ENCODE measurements at places on chromosomes 16 and 17.

DNA sequence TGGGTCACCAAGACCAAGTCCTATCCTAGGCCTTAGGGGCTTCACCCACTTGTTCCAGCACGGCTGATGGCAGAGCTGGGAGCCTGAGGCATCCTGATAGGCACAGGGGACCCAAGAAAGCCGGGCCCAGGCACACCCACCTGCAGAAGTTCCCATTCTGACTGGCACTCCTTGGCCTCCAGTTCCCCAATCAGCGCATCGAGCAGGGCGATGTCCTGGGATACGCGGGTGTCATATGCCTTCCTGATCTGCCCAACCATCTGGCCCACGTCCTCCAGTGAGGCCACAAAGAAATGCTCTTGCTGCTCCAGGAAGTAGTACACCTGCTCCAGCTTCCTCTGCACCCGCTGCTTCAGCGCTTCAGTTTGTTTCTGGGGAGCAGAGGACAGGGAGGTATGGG lies 9.6 kb downstream of the MEFV start:
- no peak for DNase-seq
- H3K27me3 ChIP-seq: peaks cover 22% of the 10 kb centered on the region
- no peak overlapping the region for H3K27ac ChIP-seq

DNA sequence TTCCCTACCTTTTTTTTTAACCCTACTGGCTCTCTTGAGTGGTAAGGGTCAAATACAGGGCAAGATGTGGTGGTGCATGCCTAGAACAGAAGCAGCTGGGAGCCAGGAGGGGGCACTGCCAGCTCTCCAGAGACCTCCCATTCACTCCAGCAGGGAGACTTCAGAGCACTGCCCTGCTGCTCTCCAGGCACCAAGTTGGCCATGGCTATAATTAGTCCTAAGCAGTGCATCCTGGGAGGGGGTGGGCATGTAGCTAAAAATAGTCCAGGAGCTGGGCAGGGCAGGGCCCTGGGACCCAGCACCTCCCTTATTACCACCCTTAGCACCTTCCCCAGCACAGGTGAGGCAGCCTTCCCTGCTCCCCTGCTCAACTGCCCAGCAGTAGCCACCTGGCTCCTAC lies 3.5 kb downstream of the CORO6 start:
- no peak overlapping the region for H3K4me3 ChIP-seq
- H3K4me1 ChIP-seq: peaks cover 33% of the 10 kb centered on the region
- H3K27ac ChIP-seq: no peak overlapping the region
- no peaks in the 10 kb centered on the region for H3K27me3 ChIP-seq
- no peak for DNase-seq

GRCh38 chr16:55832773-55833691 lies at the start of gene CES1:
Gene CES1, minus strand, starts transcription at chr16:55833096. Its CDS starts 41 bp downstream, at chr16:55833055.
- H3K4me3 ChIP-seq: no peak within 1 kb of the TSS
- DNase-seq: no peak
- H3K27me3 ChIP-seq: peaks cover 20% of the 10 kb centered on the region
- H3K4me1 ChIP-seq: no peaks in the 10 kb centered on the region
- no peak within 1 kb of the TSS for H3K27ac ChIP-seq

DNA sequence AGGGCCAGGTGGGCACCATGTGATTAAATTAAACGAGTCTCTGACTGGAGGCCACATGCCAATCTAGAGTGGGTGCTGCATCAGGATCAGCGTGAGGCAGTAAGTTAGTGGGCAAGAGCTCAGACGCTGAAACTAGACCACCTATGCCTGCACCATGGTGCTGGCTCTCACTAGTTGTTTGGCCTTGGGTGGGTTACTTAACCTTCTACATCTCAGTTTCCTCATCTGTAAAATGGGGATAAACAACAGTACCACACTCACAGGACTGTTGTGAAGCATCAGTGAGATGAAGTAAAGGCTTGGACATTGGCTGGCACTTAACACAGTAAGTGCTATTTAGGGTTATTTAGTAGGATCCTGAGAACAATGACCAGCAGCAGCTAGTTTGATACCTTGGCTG lies 5.9 kb downstream of the NDUFAB1 start:
- no peak overlapping the region for H3K4me3 ChIP-seq
- H3K36me3 ChIP-seq: peaks cover 6% of the 10 kb centered on the region
- H3K27ac ChIP-seq: no peak overlapping the region
- H3K4me1 ChIP-seq: peaks cover 20% of the 10 kb centered on the region
- H3K27me3 ChIP-seq: no peaks in the 10 kb centered on the region

- DNase-seq: peak; percentile 84
- H3K27me3 ChIP-seq: no peaks in the 10 kb centered on the region
- peaks cover 63% of the 10 kb centered on the region for H3K4me1 ChIP-seq
Observed at GRCh38 chr16:31876951-31877828, 3.6 kb downstream of the ZNF267 start.

DNA sequence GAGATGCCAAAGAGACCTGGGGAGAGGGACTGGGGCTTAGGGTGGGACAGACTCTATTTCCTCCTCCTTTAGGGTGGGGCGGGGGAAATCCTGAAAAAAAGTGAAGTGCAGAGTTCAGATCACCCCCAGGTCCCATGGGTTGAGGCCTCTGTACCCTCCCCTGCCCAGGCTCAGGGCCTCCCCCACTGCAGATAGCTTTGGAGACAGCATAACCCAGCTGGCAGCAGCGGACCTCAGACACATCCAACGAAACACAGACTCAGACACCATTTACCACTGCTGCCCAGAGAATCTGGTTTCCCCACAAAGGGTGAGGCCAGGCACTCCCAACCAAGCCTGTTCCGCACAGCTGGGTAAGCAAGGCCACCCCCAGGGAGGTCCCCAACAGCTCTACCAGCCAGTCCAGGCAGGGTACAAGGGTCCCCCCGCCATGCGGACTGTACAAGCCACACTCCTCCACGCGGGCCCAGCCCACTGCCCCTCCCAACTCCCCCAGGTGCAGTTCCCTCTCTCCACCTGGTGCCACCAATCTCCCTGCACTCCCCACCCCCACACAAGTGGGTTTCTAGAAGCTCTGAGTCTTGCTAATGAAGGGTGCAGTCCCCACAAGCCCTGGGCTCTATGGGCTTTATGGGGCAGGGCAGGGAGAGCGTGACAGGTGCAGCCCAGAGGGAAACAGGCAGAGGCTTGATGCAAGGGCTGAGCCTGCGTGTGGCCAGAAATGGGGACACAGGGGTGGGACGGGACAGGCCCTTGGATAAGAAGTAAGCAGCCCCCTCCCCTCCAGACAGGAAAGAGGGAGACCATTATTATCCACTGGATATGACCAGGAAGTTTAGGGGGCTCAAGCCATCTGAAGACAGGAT lies 8.9 kb downstream of the RHBDF2 start:
- H3K4me3 ChIP-seq: peak overlapping the region; percentile 97
- DNase-seq: peak; percentile 77
- H3K36me3 ChIP-seq: no peaks in the 10 kb centered on the region
- no peaks in the 10 kb centered on the region for H3K27me3 ChIP-seq

DNA sequence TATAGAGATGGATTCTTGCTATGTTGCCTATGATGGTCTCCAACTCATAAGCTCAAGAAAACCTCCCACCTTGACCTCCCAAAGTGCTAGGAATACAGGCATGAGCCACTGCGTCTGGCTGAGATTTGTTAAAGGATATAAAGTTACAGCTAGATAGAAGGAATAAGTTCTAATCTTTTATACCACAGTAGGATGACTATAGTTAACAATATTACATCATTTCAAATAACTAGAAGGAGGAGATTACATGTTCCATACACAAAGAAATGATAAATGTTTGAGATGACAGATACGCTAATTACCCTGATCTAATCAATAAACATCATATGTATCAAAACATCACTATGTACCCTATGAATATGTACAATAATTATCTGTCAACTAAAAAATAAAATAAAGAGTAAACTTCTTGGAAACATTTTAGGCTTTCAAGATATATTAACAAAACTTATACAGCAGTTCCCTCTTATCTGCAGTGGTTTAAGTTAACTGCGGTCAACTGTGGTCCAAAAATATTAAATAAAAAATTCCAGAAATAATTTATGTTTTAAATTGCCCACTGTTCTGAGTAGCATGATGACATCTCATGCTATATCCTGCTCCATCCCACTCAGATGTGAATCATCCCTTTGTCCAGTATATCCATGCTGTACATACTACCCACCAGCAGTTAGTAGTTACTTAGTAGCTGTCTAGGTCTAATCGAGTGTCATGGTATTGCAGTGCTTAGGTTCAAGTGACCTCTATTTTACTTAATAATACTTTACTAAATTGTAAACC lies 129.2 kb upstream of the NACA2 start:
- peaks cover 15% of the 10 kb centered on the region for H3K36me3 ChIP-seq
- H3K4me3 ChIP-seq: no peak overlapping the region
- no peaks in the 10 kb centered on the region for H3K27me3 ChIP-seq
- no peak for DNase-seq
- H3K4me1 ChIP-seq: no peaks in the 10 kb centered on the region

All from natural killer cell treated with Interleukin-12 subunit alpha and Interleukin-12 subunit beta and Interleukin-15 and Interleukin-18, amount 100 ng/mL, for 72 hours (primary cell).